ENCODE measurements at places on chromosomes 16 and 17.

DNA sequence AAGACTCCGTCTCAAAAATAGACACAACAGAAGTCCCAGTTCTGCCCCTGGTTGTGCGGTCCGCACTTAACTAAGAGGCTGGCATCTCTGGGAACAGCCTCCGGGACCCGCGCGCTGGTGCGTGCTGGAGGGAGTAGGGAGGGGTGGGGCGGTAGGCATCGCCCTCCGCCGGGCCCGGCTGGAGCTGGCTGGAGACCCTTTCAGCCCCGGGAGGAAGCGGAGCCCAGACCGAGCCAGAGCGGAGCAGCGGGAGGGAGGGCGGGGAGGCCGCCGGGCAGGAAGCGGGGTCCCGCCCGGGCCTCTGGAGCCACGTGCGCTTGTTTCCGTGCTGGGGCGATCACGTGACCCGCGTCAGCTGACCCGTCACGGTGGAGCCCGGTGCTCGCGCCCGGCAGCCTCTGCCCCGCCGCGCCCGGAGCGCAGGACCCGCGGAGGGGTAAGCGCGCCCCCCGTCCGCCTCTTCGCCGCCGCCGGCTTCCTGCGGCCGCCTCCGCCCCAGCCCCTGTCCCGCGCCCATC, at the start of gene WDR81:
WDR81 (plus strand) TSS at position 354 of the 518 bp plus-strand sequence. CDS start 256 bp downstream, outside the sequence.
- peak; percentile 79 for DNase-seq

GRCh38 chr16:82197540-82198240, 27.7 kb upstream of the MPHOSPH6 start:
- no peak for DNase-seq

DNA sequence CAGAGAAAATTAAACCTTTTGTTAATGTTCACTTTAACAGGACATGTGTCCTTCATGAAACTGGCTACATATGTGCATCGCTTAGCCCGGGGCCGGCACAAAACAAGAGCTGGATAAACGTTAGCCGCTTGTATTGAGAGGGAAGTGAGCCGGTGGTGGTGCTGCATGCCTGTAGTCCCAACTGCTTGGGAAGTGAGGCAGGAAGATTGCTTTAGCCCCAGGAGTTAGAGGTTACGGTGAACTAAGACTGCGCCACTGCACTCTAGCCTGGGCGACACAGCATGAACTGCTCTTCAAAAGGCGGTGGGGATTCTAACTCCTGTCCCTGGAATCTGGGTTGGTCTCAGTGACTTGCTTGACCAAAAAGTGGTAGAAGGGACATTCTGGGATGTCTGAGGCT, 15.0 kb upstream of the SPHK1 start:
- DNase-seq = no peak

GRCh38 chr17:70251706-70252105, 82.4 kb downstream of the KCNJ2 start:
- DNase-seq = no peak

- no peak for DNase-seq
These were observed 413.3 kb upstream of the EEF2KMT start for GRCh38 chr16:5510819-5511370.

- no peak for DNase-seq
These were observed 189.7 kb downstream of the IRX5 start for GRCh38 chr16:55120408-55120807.

DNA sequence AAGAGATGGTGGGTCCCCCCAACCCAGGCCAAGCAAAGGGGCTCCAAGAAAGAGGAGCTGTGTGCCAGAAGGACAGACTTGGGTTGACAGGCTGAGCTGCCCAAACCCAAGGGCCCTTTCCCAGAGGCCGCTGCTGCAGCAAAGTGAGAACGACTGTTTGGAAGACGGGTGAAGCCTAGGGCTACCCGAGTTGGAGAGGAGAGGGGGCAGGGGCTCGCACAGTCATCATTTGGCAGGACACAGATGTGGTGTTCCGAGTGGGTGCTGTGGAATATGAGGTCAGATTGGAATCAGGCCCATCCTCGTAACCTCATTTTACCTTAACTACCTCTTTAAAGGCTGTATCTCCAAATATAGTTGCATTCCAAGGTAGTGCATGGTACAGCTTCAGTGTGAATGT, 5.3 kb upstream of the MFAP4 start:
- DNase-seq = no peak

- DNase-seq = peak; percentile 82
These were observed 152.2 kb upstream of the TBX2 start for GRCh38 chr17:61247439-61247838.

- no peak for DNase-seq
These were observed at the start of gene HID1 for GRCh38 chr17:74972107-74972972. Gene HID1, minus strand, starts transcription at chr17:74972759. Its CDS starts 103 bp downstream, at chr17:74972656.

DNA sequence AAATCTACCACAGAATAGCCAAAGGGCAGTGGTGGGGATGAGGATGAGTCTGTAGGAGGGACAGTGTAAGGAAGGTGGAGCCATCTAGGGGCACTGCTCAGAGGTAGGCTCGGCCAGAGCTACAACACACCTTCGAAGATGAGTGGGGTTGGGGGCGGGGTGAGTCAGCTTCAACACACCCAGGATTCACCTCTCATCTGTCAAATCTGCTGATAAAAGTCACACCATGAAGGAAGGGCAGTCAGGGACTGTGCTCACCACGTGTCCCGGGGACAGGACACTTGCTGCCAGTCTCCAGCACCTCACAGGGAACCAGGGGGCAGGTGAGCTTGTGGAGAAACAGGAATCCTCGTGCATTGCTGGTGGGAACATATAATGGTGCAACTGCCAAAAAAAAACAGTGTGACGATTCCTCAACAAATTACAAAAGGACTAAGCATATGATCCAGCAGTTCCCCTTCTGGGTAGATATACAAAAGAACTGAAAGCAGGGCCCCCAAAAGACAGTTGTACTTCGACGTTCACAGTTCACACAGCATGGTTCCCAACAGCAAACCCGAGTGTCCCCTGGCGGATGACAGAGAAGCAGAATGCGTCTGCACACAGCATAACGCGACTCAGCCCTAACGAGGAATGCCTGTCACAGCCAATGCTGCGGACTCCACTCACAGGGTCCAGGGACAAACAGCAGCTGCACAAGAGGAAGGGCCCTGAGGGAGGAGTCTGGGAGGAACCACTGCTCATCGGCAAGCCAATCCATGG, 133.1 kb downstream of the ANKRD11 start:
- DNase-seq = no peak

GRCh38 chr17:82864713-82865248, 25.0 kb upstream of the ZNF750 start:
- DNase-seq = no peak

- DNase-seq = no peak
These were observed 6.0 kb upstream of the CCL4L2 start for GRCh38 chr17:36204724-36205500.

- no peak for DNase-seq
These were observed 22.5 kb downstream of the FBXO31 start for GRCh38 chr16:87360862-87361610.

DNA sequence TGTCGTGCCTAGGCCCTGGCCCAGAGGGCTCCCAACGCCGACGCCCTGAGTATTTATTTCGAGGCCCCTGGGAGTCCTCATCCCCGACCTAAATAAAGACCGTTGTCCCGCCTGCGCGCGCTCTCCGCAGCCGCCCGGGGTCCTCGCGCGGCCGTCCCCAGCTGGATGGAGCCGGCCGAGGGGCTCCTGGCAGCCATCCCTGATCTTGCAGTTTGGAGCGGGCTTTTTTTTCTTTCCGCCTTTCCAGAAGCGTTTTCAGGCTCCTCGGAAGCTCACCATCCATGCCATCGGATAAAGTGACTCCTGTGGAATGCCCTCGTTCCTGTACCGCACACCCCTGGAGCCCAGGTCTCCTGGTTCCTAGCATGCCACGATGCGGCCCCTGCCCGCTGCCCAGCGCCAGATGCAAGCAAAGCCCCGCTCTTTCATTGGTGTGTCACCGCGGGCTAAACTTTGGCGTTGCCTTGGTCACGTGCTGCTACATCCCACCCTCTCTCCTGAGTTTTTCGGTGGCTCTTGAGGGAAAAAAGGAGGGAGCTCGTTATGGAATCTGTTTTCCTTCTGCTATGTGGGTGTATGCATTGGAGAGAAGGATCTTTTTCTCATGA, 716 bp downstream of the TMEM94 start:
- DNase-seq = peak; percentile 45

- no peak for DNase-seq
These were observed 1.6 kb upstream of the N4BP1 start for GRCh38 chr16:48611329-48612137.

DNA sequence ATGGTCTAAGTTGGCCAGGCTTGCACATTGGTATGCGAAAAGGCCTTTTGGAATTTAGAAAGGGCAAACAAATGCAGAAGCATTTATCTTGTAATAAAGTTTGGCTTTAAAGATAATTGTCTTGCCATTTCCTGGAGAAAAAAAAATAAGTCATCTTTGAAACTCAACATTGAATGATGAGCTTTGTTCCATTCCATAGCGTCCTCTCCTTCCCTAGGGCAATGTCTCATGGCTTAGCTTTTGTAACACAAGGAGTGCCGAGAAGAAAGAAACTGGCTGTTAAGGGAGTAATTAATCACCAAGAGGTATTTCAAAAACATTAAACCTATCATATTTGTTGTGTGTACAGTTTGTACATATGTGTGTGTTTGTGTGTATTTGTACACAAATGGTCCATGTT, 372.3 kb downstream of the NPIPA8 start:
- DNase-seq = no peak

DNA sequence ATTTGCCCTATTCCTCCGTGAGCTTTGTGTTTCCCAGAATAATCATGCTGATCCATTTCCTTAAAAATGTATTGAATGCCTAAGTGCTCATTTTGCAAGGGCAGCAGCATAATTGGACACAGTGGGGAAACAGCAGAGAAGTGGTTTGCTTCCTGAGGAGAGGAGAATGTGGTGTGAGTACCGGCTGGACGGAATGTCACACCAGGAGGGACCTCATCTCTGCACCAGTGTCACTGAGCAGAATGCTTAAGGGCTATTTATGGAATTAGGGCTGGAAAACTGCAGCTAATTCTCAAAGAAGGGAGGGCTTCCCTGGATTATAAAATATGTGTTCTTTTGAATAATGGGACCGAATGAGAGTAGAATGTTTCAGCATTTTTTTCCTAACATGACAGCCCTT, 1100.6 kb upstream of the RBFOX1 start:
- DNase-seq = no peak

GRCh38 chr16:23578101-23578830, 17.9 kb downstream of the NDUFAB1 start:
- DNase-seq = peak; percentile 24

DNA sequence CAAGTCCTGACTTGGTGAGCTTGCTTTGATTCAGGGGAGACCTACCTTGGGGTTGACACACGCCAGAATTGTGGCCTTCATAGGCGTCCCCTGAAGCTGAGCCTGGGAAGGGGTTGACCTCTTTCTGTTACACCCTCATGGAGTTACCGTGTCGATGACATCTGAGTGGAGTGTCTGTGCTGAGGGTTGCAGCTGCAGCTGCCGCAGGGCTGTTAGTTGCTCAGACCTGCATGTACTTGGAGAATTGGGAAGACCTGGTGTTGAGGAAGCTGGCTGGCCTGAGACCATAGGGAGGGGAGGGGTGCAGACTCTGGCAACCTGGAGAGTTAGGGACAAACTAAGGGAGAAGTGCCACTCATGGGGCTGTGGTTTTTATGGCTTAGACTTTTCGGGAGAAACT, 9.6 kb downstream of the GSE1 start:
- DNase-seq = no peak

- no peak for DNase-seq
These were observed 17.3 kb downstream of the UTS2R start for GRCh38 chr17:82388922-82389283.

DNA sequence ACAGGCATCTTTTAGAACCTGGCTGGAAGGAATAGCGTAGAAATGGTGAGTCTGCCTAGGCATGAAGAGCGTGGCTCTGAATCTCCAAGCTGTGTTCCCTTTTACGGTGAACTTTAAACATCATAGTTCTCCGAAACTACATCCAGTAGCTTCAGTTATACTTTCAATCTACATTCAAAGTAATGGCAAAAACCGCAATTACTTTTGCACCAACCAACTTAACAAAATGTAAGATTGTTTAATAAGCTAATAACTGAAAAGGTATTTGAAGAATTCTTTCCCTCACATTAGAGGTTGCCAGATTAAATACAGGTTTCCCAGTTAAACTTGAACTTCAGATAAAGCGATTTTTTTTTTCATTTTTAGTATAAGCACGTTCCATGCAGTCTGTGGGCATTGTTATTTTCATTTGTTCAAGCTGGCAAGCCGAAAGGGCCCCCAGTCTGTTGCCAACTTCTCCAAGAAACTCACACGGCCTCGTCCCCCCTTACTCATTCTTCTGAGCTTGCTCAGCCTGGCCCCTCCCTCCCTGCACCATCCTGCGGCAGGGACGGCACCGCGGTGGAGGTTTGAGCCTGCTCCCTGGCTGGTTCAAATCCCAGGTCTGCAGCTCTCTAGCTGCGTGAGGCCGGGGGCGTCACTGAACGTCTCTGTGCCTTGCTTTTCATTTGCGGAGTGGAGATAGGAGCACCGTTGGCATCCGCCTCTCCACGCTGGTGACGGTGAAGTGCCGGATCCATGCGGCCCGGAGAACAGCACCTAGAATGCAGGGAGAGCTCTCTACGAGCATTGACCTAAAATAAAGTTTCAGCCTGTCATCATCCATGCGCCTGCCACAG, 3.5 kb upstream of the MTHFSD start:
- no peak for DNase-seq

DNA sequence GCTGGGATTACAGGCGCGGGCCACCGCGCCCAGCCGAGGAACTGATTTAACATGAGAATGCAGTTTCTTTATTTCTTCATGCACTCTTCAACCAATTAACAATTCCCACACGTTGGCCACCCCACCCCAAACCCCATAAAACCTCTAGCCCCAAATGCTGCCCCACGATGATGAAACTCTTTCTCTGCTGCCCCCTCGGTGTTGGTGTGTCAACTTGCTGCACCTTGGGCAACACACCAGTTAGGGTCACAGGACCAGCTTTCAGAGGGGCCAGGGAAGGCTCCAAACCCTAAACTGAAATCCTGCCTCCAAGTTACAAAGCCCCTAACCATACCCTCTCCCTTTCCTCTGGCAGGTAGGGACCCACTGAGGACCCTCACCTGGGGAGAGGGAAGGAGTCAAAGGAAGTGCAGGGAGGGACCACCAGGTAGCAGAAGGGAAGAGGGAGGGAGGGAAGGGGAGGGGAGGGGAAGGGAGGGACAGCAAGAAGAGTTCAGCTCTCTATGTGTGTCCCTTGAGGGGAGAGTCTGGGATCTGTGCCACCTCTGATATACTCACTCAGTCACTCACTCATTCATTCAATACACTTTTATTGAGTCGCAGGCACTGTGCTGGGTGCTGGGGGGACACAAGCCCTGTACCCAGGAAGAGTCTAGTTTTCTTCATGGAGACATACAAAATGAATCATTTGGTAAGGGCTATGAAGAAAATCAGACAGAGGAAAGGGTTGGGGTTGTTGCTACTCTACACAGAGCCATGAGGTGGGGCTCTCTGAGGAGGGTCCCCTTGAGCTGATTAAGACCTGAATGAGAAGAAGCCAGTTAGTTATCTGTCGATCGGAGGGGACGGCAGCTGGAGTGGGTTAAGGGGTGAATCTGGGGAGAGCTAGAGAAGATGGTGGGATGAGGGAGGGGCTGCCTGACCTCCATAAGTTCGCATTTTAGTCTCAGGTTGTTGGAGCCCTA, 3.9 kb downstream of the PLXDC1 start:
- DNase-seq = no peak

DNA sequence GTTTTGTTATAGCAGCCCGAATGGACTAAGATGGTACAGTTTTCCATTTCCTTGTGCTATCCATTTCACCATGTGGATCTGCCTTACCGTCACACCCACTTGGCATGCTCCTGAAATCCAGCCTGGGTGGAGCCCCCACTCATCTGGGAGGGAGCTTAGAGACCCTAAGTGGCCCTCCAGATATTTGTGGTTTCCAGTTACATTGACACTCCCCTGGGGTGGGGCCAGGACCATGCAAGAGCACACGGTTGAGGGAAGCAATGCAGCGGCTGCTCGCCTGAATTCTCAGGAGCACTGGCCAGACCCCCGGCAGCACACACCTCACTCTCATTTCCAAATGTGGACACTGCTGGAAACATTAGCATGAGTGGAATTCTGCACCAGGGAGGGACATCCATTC, 231.1 kb downstream of the UTP18 start:
- DNase-seq = no peak

All from IMR-90 (cell line).